Ascending aorta (tissue), 2 donors: ENCODE measurements at places on chromosomes 2 and 18. TPM values are rescaled to one million over a fixed set of nuclear protein-coding genes. Genes with fewer than 3 reads are reported as not detected.

DNA sequence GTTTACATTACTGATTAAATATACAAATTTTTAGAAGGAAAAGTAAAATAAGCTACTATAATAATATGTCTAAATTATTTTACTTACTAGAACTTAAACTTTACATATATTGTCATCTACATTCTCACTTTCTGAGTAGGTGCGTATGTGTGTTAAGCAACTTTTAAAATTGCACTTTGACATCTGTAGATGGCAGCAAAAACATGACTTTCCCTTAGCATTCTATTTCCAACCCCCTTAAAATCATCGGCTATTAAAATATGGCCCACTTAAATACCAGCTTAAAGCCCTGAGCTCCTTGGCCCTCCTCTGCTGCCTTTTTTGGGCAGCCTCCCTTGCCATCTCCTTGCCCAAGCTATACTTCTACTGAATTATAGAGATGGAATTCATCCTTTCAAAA is 78.0 kb downstream of the UPP2 start:
- H3K4me1 ChIP-seq, result no peaks in the 10 kb centered on the region

DNA sequence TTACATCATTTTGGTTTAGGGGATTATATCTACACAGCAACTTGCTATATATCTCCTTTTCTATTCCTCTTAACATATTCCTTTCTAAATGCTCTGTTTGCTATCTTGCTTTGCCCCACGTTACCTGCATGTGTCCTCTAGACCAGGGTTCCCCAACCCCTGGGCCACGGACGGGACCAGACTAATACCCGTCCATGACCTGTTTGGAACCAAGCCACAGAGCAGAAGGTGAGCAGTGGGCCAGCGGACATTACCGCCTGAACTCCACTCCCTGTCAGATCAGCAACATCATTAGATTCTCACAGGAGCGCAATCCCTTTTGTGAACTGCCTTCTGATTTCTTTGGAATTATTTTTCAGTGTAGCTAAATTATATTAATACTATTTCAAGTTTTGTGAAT is 66.7 kb downstream of the KCMF1 start:
- no peaks in the 10 kb centered on the region for H3K4me1 ChIP-seq
- H3K27me3 ChIP-seq, result no peaks in the 10 kb centered on the region
- DNase-seq, result no peak
- peaks cover 18% of the 10 kb centered on the region for H3K36me3 ChIP-seq
- no peak overlapping the region for H3K27ac ChIP-seq

The CYS1 gene
- 13.8 TPM for total RNA-seq

The POTEC gene
- not detected for total RNA-seq

The PRSS56 gene
- not detected for total RNA-seq

DNA sequence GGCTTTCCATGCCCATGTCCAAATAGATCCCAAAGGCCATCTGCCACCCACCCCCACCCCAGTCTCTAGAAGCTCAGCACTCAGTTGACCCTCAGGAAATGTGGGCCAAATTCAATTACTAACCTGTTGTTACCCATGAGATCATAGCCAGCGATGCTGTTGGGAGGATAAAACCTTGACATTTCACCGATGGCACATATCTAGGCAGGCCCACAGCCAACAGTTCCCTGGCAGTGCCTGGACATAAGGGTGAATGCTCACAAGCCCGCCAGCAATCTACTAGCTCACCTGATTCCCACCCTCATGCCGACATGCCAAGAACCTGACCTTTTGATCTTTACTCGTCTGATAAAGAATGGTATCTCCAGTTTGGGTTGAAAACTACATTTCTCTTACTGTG is 11.8 kb upstream of the ACOXL start:
- H3K27ac ChIP-seq, result no peak overlapping the region
- DNase-seq, result no peak
- H3K4me1 ChIP-seq, result peaks cover 3% of the 10 kb centered on the region
- no peak overlapping the region for H3K4me3 ChIP-seq
- no peaks in the 10 kb centered on the region for H3K27me3 ChIP-seq

The ZC3H6 gene
- 1.5 TPM for total RNA-seq

GRCh38 chr2:50401772-50402653 is 629.9 kb downstream of the NRXN1 start:
- no peaks in the 10 kb centered on the region for H3K4me1 ChIP-seq
- no peak overlapping the region for H3K4me3 ChIP-seq
- H3K27ac ChIP-seq, result no peak overlapping the region
- no peaks in the 10 kb centered on the region for H3K27me3 ChIP-seq

- no peaks in the 10 kb centered on the region for H3K36me3 ChIP-seq
- no peak for DNase-seq
- H3K4me3 ChIP-seq, result no peak overlapping the region
- H3K27ac ChIP-seq, result no peak overlapping the region
- H3K27me3 ChIP-seq, result no peaks in the 10 kb centered on the region
Observed at GRCh38 chr2:226656367-226656766, 143.3 kb downstream of the IRS1 start.
